ENCODE measurements at places on chromosomes 1 and 21. TPM values are rescaled to one million over a fixed set of nuclear protein-coding genes. Genes with fewer than 3 reads are reported as not detected.
A peak's percentile ranks its signal among the peaks of the same experiment; 100 is the strongest.

OR6K2 gene
- not detected for total RNA-seq

FCRL5 gene
- 0.60 TPM for total RNA-seq

SDE2 gene
- total RNA-seq, result 53.3 TPM

CSMD2 gene
- not detected for total RNA-seq

ASCL5 gene
- total RNA-seq, result 0.73 TPM

ANXA9 gene
- not detected for total RNA-seq

IGSF9 gene
- total RNA-seq, result not detected

TEDDM1 gene
- total RNA-seq, result not detected

NPPA gene
- not detected for total RNA-seq

PADI6 gene
- total RNA-seq, result not detected

LMOD1 gene
- total RNA-seq, result not detected

ALPL gene
- not detected for total RNA-seq

HOOK1 gene
- total RNA-seq, result 20.9 TPM

HCN3 gene
- total RNA-seq, result 1.3 TPM

- no peak for DNase-seq
Measured at GRCh38 chr1:67571901-67572593, 113.0 kb upstream of the GADD45A start.

DNA sequence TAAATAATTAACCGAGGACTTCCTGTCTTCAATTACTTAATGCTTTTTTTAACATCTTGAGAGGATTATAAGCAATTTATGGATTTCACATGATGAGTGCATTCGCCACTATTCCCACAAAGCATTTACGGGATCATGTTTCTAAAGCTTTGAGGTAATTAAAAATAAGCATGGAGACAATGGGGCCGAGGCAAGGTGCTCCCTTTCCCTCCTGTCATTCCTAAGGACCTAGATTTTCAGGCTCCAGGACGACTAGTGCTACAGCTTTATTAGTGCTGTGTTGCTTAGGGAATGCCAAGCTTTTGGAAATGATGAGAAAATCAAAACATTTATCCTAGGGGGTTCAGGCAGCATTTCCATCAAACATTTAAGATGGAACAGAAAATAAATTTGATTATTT is 209.2 kb downstream of the KCTD3 start:
- no peak for DNase-seq

DNA sequence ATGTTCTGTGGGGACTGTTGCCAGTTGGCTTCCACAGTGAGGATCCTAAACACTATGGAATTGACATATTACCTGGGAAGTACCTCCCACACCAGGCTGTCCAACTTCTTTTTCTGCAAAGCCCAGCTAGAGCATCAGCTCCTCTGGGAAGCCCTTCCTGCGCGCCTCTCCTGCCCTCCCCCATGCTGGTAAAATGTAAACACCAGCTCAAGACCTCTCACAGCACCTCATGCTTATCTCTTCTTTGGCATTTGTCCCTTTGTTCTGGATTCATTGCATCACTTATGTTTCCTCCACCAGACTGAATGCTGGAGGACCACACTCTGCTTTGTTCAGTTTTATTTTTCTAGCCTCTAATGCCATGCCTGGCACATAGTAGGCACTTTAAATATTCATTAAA is 172.1 kb downstream of the HHAT start:
- DNase-seq, result no peak

DNA sequence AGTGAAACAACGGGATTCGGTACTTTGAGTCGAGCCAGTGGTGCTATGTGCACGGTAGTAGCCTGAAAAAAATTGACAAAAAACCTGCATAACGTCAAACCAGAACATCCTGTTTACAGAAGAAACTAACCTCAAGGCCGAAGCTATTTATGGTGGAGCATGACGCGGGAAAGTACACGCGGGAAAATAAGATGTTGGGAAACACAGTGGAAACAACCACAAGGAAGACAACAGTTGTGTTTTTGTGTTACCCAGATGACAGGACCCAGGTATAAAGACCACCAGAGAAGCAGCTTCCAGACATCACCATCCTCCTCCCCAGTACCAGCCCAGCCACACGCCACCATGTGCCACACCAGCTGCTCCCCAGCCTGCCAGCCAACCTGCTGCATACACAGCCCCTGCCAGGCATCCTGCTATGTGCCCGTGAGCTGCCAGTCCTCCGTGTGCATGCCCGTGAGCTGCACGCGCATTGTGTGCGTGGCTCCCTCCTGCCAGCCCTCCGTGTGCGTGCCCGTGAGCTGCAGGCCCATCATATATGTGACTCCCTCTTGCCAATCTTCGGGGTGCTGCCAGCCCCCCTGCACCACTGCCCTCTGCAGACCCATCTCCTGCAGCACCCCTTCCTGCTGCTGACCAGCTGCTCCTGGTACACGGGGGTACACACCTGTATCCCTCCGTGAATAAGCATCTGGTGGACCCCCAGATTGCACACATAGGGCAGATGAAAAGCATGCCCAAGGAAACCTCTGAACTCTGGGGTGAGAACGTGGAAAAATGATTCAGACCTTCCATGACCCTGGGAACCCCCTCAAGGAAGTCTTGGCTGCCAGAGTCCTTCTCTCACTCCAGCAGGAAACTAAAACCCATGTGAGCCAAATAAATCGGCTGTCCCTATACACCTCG is at the start of gene KRTAP12-3:
Gene KRTAP12-3, plus strand, starts transcription at position 298 of the 906 bp plus-strand sequence. Its CDS starts 48 bp downstream, at position 346.
- peak; percentile 70 for DNase-seq

DNA sequence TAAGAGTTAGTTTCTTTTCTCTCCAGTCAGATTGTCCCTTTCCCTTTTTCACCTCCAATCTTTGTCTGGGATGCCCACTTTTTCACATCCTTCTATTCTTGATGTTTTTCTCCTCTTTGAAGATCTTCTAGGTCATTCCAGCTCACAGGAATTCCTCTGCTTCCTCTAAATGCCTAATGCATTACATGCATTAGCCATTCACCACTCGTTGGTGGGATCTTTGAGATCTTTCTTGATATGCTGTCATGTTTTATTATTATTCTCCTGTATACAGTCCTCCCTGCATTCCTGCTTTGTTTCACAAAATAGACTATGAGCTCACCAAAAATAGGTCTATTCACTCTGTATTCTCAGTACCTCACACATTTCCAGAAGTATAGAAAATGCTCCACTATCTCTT is 129.0 kb downstream of the LYPLAL1 start:
- DNase-seq, result no peak

- no peak for DNase-seq
Measured at GRCh38 chr1:72942008-72942407, 659.7 kb upstream of the NEGR1 start.

DNA sequence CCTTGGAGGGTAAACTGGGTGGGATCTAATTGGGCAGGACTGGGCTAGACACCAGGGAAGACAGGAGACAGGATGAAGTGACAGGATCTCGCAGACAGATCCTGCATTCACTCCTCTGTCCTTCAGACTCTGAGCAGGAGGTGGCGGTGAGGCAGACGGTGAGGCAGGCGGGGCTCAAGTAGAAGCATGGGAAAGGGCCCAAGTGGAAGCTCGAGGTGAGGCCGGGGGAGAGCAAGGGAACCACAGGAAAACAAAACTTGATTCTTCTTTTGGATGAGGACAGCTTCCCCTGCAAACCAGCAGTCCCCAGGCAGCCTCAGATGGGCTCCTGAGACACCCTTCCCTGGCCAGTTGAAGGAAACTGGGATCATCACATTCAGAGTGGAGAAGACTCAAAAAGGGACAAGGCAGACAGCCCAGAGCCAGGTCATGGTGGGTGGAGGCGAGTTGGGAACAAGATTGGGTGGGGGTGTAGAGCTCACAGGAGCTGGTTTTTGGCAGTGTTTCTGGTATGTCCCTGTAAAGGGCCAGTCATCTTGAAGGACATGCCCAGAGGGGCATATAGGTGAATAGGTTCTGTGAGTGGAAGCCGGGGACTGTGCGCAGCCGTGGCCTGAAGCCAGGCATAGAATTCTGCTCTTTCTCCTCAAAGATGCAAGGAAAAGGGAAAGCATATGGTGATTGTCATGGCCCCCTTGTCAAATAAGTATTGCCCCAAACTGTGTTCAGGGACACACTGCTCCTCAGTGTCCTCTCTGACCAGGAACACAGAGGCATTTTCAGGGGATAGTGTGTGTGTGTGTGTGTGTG is 18.0 kb downstream of the INKA2 start:
- DNase-seq, result no peak

DNA sequence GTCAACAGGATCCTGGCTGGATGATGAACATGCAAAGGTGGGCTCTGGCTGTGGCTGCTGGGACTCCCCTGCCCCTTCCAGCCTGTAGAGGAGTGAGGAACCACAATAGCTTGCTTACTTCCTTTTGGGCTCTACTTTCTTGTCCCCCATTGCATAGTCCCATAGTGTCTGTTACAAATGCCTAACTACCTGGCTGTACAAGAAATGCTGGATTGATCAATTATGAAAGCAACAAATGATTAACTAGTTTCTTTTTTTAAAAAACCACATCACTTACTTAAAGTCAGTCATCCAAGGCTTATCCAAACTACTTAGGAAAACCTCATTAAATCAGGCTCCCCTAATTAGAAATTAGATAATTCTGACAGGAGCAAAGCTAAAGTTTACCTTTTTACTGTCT is 514.1 kb upstream of the PKN2 start:
- DNase-seq, result no peak

- DNase-seq, result no peak
Measured at GRCh38 chr1:16430606-16431005, 6.6 kb downstream of the SPATA21 start.

- DNase-seq, result no peak
Measured at GRCh38 chr1:182641561-182641960, 37.4 kb upstream of the RGS16 start.

DNA sequence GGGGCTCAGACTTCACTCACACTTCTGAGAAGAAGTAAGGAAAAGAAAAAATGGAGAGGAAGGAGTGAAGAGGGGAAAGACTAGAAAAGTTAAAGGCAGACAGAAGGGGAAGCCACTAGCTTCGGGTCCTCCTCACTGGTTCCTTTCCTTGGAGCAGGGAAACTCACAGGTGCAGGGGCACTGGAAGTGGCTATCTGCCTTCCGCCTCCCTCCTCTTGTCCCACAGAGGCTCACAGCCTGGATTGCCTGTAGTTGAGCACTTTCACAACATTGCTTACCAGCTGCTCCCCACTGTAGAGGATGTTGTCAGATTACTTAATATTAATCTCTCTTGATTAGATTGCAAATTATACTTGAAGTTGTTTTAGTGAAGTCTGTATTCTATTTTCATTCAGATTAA is 21.6 kb upstream of the ABCA4 start:
- DNase-seq, result no peak

- no peak for DNase-seq
Measured at GRCh38 chr1:91777630-91778300, 108.2 kb downstream of the TGFBR3 start.

GRCh38 chr21:36792505-36792967 is 93.6 kb downstream of the SIM2 start:
- no peak for DNase-seq

DNA sequence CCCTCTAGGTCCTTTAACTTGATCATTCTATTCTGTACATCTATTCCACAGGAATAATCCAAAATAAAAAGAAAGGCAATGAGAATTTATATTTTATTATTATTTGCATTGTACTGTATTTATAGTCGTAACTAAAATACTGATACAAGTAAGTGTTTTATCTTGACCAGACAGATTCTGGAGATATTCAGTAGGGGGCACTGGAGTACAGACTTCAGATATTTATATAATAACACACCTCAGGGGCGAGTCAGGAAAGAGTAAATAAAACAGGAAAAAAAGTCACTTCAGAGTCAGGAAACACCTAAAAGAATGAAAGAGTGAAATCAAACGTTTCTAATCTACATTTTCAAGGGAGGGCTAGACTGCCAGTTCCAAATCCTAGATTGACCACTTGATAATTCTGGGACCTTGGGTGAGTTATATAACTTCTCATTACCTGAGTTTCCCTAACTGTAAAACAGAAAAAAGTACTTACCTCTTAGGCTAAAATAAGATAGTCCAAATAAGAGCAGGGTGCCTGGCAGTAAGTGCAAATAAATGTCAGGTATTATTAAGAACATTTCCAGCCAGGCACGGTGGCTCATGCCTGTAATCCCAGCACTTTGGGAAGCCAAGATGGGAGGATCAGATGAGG is 31.1 kb upstream of the MTF1 start:
- DNase-seq, result no peak

DNA sequence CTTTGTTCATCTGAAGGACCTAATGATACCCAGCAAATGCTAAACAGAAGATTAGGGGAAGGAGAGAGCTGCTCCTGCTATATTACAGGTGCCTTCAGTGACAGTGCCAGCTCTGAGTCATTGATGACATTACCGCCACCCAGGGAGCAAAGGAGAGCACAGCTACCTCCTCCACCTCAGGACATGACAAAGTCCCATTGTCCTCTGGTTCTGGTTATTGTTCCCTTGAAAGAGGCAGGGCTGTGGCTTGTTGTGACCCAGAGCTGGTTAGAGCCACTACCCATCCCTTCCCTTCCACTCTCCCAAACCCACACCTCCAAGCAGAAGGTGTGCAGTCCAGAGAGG is 363.5 kb upstream of the DUSP10 start:
- DNase-seq, result no peak

- no peak for DNase-seq
Measured at GRCh38 chr21:38310646-38311485, 54.1 kb downstream of the KCNJ15 start.

DNA sequence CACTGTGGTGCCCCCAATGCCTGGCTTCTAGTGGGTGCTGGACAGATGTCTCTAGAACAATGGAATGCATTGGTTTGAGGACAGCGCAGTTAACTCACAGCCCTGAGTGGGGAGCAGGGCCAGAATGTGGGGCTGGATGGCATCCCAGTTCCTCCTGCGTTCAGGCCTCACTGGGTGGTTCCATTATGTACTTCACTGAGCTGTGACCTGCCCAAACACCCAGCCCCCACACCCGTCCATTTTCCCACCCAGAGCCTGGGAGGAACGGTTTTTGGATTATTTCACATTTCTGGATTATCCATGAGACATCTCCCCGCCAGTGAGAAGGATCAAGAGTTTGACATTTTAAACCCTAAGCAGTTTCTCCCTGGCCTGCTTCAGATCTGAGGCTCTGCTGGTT is 55.3 kb upstream of the WASF2 start:
- DNase-seq, result no peak

DNA sequence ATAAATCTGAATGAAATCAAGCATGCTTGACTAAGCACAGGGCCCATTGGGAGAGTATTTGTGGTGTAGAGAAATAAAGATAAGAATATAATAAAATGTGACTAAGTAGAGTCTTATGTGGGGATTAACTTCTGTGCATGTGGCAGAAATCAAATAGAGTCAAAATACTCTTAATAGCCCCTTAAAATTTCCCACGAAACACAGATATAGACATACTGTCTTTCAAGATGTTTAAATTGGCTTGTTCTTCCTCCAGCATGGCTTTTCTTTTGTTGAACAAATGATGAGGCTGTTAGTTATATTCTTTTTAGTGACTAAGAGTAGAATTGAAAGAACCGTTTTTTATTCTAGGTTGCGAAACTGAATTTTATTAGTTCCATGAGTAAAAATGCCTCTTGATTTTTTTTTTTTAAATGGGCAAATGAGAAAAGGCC is 112.3 kb downstream of the RPS6KC1 start:
- DNase-seq, result no peak

- no peak for DNase-seq
Measured at GRCh38 chr1:230149751-230150584, 82.9 kb downstream of the GALNT2 start.

- no peak for DNase-seq
Measured at GRCh38 chr1:203189951-203190352, 3.4 kb upstream of the CHI3L1 start.

All from CD8-positive, alpha-beta T cell (primary cell).